ENCODE measurements at places on chromosomes 7 and 10.

DNA sequence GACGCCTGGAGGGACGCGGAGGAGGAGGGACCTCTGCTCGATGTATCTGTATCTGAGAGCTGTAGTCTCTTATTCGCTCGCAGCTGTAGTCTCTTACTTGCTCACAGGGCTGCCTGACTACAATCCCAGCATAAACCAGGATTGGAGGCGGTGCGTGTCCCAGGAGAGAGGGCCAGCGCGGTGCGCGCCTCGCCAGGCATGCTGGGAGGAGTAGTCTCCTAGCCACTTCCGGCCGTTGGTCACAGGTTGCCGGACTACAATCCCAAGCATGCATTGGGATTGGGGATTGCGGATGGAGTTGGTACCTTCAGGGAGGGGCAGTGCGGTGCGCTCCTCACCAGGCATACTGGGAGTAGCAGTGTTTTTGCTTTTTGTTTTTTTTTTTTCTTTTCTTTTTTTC is 421.7 kb upstream of the NUPR2 start:
- no peak for DNase-seq

DNA sequence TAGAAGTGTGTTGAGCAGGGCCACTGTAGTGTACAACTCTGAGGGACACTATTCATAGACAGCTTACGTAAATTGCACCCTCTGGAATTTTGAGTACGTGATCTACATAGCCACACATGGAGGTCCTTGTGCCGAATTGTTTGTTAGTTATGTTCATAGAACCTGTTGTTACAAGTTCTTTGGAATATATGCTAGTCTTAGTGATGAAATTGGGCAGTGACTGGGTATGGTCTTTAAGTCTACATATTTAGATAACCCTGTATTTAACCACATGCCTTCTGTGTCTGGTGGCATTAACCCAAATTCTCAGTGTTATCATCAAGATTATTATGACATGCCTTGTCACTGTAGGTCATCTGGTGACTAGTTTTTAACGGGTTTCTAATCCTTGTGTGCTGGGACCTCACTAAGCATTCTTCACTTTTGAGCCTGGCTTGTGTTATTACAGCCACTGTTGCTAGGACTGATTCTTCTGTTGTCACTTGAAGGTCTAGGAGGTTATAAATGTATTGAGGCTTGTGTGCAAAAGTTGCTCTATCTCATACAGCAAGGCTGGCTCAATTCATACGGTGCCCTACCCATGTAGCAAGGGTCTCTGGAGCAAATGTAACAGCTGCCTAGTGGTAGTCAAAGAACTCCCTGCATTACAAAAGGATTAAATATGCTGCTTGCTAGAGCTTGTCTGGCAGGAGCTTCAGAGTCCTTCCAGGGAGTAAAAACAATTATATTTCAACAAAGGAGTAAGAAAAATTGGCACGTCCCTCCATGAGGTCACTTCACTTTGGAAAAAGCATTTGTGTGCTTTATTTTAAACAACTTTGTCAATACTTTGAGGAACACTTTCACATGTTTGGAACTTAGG is 65.4 kb downstream of the CDK14 start:
- DNase-seq, result no peak

DNA sequence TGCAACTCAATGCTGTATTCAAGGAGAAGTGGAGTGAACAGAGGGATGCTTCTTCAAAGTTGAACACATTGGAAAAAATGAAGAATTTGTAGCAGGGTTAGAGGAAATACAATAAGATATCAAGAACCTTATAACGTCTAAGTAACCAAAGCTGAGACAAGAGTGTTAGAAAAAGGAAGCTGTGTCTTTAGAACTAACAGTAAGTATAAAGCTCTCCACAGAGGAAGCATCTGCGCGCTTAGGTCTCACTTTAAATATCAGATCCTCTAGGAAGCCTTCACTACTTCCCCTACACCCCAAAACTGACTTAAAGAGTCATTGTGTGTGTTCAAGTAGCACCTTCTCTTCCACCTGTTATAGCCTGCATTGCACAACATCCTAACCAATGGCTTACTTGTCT is 43.0 kb downstream of the CH25H start:
- DNase-seq, result no peak

GRCh38 chr10:16770141-16770540 is 47.1 kb downstream of the RSU1 start:
- DNase-seq, result no peak

DNA sequence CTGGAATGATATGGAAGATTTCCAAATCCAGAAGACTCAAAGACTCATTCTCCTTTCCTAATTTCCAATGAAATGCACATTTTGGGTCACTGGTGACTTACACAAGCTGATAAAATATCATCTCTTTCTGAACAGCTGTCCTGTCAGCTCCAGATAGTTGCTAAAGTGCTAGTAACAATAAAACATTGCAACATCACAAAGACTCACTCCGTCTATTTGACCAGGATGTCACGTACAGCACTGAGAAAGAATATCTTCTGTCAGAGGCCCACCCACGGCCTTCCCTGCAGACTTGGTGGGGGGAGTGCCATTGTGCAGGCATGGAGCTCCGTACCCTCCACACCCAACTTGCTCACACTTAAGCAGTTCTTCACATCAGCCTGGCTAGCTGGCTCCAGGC is 78.9 kb upstream of the EGR2 start:
- DNase-seq, result no peak

- no peak for DNase-seq
Observed at GRCh38 chr7:41217306-41217705, 485.6 kb downstream of the INHBA start.

GRCh38 chr10:69042417-69042816 is 45.5 kb upstream of the SRGN start:
- DNase-seq, result no peak

- DNase-seq, result no peak
Observed at GRCh38 chr7:26694141-26694540, 170.2 kb downstream of the SKAP2 start.

- no peak for DNase-seq
Observed at GRCh38 chr7:102012941-102013461, 195.6 kb downstream of the CUX1 start.

DNA sequence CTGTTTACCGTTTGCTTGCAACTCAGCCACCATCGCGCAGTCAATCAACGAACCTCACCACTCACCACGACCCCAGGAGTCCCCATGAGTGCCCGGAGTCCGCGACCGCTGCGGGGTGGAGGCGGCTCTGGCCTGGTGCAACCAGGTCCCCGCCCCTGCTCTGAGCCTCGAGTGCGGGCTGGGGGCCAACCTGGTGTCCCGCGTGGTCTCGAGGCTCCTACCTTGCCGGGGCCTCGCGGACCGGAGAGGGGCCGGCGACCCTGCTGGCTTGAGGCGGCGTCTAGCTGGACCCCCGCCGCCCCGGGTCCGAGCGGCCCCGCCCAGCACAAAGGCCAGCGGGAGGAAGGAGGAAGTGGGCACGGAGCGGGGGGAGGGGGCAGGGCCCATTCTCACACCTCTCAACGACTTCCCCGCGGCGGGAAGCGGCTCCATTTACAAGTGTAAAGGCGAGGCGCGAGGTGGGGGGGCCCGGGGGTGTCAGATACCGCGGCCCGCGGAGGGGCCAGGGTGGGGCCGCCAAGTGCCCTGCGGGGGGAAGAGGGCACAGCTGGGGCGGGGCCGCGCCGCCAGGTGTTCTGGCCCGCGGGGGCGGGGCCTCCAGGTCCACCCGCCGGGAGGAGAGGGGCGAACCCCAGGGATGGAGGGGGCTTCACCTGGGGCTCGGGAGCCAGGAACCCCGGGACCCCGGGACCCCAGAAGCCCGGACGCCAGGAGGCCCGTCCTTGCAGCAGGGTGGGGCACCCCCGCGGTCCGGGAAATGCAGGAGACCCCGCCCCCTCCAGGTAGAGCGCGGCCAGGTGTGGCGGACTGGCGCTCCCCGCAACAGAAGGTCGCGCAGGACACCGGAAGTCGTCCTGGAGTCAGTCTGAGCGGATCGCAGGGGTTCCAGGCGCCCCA is 8.6 kb downstream of the CTBP2 start:
- DNase-seq, result no peak
